ENCODE measurements at places on chromosomes 6 and 20.

DNA sequence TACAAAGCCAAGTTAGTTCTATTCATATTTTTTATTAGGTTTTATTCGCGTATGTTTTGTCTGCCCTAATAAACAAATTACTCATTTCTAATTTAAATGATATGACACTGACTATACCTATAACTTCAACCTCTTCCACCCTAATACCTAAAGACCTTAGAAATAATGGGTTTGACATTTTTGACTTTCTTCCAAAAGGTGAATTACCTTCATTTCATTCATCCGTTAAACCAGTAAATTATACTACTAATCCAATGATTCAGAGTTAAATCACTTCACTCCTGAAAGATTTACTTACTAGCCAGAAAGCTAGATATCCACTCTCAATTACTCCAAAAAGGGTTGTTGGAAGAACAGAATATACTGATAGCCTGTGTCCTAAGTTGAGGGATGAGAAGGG, 5.2 kb downstream of the MRPS10 start:
- DNase-seq = no peak

DNA sequence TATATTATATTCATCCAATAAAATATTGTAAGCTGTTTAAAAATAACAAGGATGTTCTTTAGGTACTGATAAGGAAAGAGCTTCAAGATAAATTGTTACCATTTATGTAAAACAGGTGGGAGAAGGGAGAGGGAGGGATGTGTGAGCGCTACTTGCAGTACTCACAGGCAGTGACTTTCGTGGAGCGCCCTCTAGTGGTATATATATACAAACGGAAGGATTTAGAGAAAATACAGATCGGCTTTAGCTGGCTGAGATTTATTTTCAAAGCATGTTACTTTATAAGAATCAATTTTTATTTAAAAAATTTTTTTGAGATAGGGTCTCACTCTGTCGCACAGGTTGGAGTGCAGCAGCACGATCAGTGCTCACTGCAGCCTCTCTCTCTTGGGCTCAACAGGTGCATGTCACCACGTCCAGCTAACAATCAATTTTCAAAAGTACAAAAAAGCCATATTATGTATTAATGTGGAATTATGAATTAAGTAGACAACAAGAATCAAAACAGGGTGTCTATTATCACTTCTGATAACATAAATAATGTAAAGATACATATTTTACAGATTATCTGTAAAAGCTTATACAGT, 3.3 kb upstream of the MOG start:
- DNase-seq = peak; percentile 6

DNA sequence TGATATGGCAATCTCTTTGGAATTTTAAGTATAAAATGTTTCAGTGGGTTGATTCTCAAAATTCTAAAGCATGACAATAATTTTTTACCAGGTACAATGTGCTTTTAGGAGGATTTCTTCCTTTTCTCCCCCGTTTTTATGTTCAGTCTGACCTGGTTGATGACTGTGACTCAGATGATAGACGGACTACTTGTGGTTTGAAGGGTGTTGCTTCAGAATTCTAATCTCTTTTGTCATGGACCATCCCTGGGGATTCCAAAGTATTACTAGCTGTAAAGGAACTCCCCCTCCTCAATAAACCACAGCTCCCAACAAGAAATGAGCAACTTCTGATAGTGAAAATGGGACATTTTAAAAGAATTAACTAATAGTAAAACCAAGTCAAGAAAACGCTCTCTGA, 34.9 kb upstream of the TNFAIP3 start:
- DNase-seq = no peak

DNA sequence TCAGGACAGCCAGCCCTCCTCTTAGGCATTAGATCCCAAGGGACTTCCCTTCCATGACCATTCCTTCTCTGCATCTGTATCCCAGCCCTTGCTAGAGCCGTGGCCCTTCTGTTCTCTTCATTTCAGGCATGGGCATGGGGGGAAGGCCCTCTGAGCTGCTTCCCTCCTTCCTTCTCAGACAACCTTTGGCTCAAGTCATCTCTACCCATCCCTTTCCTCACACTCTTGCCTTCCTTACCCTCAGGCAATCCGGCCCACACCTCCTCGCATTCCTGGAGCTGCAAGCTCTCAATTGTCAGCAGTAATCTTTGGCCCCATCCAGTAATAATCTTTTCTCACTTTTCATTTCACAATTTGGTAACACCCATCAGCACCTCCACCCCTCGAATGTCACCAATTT, 426.9 kb upstream of the JARID2 start:
- DNase-seq = no peak

DNA sequence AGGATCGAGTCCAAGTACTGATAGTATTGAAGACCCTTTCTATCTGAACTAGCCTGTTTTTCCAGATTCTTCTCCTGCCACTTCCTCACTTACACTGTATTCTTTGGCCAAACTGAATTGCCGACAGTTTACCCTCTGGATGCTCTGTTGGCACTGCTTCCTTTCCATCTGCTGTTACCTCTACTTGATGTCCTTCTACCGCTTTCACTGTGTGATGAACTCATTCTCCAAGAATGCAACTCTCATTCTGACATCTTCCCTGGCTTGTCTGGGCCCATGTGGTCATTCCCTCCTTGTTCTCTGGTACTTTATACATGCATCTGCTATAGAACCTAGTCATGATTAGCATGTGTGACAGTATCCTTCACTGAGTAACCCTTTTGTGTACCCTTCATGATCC, 16.3 kb downstream of the RPRD1B start:
- no peak for DNase-seq
